ENCODE measurements at places on chromosomes 5 and 9.
A peak's percentile ranks its signal among the peaks of the same experiment; 100 is the strongest.

DNA sequence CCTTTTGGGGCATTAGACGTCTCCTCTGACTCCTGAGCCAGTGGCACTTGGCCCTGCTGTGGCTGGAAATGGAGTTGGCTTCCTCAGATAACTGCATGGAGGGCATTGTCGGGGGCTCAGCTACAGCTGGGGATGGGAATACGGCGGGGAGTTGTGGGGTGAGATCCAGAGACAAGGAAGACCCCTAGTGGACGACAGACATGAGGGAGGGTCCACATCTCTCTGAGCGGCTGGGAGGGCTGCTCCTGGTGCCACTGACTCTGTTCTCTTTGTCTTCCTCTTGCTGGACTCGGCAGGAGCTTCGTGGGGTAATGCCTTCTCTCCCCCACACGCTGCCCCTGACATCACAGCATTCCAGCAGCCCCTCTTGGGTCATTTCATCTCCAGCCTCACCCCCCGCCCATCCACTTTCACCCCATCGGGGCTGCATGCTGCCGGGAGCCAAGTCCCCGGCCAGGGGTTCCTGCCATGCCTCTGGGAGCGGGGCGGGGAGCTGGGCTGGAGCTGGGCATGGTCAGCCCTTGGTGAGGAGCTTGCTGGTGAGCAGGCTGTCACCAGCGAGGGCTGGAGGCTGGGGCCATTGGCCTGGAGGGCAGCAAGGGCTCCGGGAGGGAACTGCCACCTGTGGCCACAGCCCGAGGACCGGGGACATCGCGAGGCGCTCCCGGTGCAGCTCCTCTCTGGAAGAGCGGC, 172.3 kb downstream of the CACNA1B start:
- no peak for DNase-seq

DNA sequence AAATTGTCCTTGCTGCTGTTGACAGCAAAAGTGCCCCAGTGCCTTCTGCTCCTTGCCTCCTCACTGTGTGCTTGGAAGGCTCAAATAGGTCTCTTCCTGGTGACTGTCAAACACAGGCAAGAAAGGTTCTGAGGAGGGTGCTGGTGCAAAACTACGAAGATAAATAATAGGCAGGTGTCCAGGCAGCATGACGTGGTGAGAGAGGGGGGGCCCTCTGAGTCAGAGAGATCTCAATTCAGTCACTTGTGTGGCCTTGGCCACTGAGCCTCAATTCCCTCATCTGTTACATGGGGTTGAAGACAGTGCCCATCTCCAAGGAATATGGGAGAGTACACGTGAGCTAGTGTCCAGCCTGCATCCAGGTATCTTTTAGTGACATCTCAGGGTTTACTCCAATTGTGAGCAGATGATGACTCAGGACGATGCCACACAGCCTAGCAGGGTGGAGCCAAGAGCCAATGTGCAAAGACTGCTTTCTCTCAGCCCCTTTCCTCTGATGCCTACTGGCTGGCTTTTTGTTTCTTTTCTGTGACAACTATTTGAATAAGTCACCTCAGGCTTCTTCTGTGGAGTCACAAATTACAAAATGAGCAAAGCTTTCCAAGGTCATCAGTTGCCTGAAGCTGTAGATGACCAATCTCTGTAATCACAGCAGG, 29.7 kb upstream of the SMIM32 start:
- DNase-seq, result no peak

GRCh38 chr9:115211413-115212124, 93.6 kb upstream of the TNC start:
- DNase-seq, result no peak

DNA sequence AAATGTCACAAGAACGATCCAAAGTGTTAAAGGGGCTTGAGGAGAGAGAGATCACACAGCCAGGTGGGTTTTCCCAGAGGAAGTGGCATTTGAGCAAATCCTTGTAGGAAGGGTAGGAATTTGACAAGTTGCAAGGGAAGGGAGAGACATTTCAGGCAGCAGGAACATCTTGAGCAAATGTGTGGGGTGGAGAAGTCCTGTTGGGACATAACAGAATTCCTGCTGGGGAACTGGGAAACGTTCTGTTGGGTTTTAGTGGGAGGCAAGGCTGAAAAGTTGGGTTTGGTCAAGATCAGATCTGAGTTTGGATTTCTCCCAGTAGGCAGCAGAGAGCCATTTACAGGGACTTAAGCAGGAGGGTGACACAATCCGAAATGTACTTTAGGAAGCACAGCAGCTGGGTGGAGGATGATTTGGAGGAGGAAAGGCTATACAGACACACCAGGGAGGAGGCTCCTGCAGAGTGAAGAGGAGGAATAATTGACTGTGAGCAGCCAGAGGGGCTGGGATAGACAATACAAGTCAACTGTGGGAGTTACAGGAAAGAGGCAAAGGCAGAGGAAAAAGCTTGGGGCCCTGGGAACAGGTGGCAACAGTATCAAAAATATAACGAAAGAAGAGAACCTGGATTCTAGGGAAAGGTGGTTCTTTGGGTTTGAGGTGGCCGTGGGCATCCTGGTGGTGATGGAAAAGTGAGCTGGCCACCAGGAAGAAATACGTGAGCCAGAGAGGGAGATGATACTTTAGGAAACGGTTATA, 3.1 kb upstream of the ZSWIM6 start:
- no peak for DNase-seq

GRCh38 chr5:134530301-134531077, 5.0 kb downstream of the JADE2 start:
- DNase-seq, result no peak

GRCh38 chr9:75992482-75993206, 102.2 kb downstream of the PCSK5 start:
- no peak for DNase-seq

DNA sequence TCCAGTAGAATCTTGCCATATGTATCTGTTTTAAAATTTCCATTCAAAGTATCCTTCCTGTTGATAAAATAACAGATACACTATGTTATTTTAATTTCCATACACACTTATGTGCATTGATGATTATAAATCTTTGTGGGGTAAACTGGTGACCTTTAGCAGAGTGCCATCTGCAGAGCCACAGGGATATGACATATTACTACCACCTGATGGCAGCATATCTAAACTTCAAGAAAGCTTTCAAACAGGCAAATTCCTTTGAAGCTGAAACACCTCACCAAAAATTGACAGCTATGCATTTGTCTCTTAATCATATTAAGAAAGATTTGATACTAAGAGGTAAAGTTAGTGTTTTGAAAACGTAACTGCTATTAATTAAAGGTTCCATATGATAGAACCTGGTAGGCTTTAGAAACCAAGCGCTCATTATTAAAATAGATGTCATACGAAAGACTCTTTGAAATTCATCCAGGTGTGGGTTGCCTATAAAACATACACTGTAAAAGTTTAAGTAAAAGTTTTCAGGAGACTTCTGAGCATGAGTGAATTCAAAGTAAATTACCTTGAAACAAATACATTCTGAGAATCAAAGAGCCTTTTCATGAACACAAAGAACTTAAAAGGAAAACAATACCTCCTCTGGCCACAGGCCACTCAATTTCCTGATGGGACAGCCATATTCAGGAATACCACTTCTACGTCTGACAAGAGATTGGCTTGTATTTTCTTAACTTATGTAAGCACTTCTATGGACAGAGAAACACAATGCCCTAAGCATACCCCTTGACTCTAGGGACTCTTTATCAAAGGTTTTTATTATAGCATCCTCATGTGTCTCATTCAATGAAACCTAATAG, 93.3 kb downstream of the KIAA0825 start:
- DNase-seq, result no peak

DNA sequence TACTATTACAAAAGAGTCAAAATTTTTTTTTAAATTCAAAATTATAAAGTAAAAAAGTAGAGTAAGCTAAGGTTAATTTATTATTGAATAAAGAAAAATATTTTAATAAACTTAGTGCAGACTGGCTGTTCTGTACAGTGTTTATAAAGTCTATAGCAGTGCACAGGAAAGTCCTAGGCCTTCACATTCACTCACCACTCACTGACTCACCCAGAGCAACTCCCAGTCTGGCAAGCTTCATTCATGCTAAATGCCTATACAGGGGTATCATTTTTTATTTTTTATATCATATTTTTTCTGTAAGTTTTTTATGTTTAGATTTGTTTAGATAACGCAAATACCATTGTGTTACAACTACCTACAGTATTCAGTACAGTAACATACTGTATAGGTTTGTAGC, 700.7 kb upstream of the GRAMD2B start:
- DNase-seq, result no peak

GRCh38 chr5:168251259-168251658, 40.2 kb upstream of the WWC1 start:
- DNase-seq, result no peak

GRCh38 chr9:136310273-136311030, 6.6 kb upstream of the CCDC187 start:
- no peak for DNase-seq

DNA sequence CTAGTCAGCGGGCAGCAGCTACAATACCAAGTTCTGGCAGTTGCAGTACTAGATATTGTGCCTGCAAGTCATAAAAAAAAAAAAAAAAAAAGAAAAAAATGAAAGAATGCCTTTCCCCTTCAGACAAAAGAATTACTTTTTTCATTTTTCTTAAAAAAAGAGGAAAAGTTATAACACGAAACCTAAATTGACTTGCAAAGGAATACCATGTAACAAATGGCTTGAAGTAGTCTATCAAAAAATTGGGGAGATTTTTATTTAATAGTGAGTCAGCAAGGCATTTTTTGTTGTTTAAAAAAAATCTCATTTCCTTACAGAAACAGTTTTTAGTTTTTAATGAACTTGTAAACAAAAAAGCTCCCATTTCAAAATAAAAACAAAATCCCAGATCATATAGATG, 55.6 kb downstream of the CSNK1A1 start:
- DNase-seq, result no peak

- DNase-seq, result no peak
These were observed 507.3 kb upstream of the TYRP1 start for GRCh38 chr9:12185856-12186255.

- no peak for DNase-seq
These were observed 129.6 kb downstream of the TLE1 start for GRCh38 chr9:81559709-81560108.

- no peak for DNase-seq
These were observed 152.3 kb upstream of the KLF9 start for GRCh38 chr9:70566751-70567150.

DNA sequence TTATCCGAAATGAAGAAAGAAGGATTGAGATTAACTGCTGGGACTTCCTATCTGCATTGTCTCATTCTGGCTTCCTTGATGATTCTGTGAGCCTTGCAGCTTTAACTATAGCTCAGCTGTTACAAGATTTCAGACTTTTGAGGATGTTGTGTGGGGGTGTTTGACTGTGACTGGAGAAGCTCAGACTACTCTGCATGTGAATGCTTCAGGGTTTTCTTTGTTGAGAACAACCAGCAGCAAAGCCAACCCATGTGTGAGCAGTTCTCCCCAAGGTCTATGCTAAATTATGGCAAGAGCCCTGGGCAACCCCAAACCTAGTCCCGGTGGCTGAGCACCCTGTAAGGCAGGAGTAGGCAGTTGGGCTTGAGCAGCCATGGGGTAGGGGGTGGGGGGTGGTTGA, 8.4 kb upstream of the SCAI start:
- no peak for DNase-seq

DNA sequence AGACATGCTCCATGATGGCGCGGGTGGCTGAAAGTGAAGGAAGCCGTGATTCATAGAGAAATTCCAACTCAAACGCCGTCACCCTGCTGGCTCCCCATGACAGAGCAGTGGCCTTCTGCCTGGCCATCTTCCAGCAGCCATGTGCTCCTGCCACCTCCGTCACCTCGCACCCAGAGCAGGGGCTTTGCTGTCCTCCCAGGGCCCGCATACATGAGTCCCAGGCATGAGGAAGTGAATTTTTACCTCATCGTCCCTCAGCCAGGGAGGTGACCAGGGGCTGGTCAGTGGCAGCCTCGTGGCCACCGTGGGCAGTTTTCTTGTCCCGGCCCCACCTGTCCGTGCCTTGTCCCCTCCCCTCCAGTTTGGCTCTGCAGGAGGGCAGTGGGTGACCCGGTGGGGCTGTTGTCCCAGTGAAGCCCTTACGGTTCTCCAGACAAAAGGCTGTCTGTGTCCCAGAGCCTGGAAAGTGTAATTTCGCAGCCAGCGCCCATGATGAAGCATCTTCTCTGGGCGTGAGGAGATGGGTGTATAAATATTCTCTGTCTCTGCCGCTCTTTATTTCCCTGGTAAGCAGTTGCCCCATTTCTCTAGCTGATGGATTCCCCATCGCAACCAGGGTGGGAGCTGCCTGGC, 124.0 kb upstream of the LMX1B start:
- DNase-seq, result no peak

GRCh38 chr5:36156121-36156601, 4.2 kb downstream of the SKP2 start:
- DNase-seq, result no peak

- no peak for DNase-seq
These were observed 17.8 kb downstream of the ACTL7B start for GRCh38 chr9:108838017-108838416.

GRCh38 chr5:124677374-124678351, 68.8 kb downstream of the ZNF608 start:
- no peak for DNase-seq

- no peak for DNase-seq
These were observed 81.2 kb upstream of the CCDC112 start for GRCh38 chr5:115377468-115378217.

GRCh38 chr9:124209279-124209678, 48.5 kb upstream of the NEK6 start:
- DNase-seq, result no peak

DNA sequence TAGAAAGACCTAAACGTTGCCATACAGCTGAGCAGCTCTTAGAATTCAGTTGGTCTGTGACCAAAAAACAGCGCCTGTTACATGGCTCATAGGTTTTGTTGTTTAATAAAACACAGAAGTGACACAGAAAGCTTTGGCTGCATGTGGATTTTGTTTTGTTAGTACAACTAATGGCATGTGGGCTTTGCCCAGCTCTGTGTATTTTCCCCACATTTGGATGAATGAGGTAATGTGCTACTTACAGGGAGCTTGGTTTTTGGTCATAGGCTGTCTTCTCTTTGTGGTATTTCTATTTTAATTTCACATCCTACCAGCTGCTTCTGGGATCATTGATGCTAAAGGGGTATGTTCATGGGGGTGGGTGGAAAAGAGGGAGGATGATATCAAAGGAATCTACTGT, 37.0 kb upstream of the POU4F3 start:
- no peak for DNase-seq

DNA sequence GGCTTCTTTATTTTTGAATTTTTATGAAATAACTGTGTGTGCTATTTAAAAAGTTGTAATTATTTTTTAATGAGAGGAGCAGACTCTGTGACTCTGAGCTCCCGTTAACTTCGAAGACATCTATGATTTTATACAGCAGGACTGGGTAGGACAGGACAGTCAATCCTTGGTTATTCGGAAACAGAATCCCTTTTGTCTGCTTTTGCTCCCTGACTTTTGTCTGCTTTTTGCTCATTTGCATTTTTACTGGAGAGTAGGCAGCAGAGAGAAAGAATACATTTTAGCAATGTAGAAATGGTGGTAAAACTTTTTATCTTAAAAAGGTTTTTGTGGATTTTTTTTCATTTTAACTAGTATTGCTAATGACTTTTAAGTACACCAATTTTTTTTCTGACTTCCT, 303.6 kb downstream of the ARHGAP26 start:
- DNase-seq, result no peak

- DNase-seq, result peak; percentile 40
These were observed 107.0 kb downstream of the TRIO start for GRCh38 chr5:14250084-14250695.

- no peak for DNase-seq
These were observed 290.7 kb downstream of the PRELID2 start for GRCh38 chr5:145544401-145544800.

Measured in neural crest cell (in vitro differentiated cells).